GM19239 (cell line): ENCODE measurements at places on chromosomes 3 and 15.

- DNase-seq = no peak
These were observed 39.3 kb downstream of the PDHB start for GRCh38 chr3:58394339-58394738.

DNA sequence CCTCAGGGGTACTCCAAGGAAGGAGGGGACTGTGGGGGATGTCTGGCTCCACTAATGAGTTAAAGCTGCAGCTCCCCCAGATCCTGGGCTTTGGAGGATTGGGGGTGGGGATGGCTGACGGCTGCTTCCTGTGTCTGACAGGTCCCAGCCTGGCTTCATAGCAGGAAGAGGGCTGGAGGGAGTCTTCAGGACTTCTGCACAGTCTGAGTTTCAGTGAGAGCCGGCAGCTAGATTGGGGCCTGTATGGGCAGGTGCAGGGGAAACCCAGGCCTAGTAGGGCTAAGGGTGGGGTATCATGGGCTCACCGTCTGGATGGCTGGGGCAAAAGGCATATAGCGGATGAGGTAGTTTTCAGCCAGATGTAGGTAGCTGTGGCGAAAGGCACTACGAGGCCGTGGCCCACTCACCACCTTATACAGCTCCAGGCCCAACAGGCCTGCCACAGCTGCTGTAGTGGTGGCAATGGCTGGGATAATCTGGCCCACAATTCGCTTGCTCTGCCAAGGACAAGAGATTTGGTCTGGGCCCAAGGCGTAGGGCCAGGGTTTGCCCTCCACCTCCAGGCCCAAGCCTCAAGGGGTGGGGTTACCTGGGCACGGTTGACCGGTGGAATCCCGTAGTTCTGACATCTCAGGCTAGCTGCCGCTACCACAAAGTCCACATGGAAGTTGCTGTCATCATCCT, 4.5 kb downstream of the INKA1 start:
- no peak for DNase-seq

GRCh38 chr15:85480923-85481322, 100.5 kb downstream of the AKAP13 start:
- DNase-seq = no peak

GRCh38 chr15:32007355-32007960, 22.9 kb upstream of the CHRNA7 start:
- DNase-seq = no peak

DNA sequence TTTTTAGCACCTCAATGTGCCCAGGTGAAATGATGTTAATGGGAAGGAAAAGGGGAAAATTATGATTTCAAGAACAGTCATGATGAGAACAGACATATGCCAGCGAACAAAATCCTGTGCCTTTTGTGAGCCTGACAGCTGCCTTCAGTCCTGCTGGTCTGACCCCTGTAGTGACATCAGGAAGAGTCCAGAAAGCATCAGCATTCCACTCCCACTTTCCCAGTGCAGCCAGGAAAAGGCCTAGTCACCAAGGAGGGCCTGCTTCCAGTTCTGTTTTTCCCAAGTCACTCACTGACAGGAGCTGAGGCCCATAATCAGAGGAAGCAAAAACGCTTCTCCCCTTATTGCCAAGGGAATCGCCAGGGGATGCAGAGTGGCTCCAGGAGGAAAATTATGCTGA, 218.4 kb downstream of the ABHD5 start:
- DNase-seq = no peak

DNA sequence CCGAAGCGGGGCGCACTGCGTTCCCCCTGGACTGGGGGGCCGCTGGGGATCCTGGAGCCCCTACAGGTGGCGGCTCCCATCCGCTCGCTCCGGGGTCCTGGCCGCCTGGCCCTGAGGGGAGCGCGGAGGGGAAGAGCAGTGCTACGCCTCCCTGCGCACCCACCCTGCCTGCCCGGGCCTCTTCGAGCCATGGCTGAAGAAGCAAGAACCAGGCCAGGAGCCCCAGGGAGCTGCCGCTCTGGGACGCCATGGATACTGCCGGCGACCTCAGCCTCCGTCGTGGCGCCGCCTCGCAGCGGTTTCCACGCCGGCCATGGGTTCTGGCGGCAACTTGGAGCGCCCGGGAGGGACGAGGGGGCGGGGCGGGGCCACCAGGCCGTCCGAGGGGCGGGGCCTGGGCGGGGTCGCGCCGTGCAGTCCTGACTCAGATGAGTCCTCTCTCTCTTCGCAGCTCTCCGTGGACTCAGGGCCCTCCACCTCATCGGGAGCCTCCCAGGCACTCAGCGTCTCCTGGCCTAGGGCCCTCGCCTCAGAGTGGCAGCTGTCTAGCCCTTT, 50.9 kb downstream of the MYL3 start:
- DNase-seq = peak; percentile 36

GRCh38 chr3:47425959-47426358, 45.1 kb downstream of the PTPN23 start:
- no peak for DNase-seq

- no peak for DNase-seq
These were observed 210.8 kb downstream of the RPLP1 start for GRCh38 chr15:69663441-69663840.

DNA sequence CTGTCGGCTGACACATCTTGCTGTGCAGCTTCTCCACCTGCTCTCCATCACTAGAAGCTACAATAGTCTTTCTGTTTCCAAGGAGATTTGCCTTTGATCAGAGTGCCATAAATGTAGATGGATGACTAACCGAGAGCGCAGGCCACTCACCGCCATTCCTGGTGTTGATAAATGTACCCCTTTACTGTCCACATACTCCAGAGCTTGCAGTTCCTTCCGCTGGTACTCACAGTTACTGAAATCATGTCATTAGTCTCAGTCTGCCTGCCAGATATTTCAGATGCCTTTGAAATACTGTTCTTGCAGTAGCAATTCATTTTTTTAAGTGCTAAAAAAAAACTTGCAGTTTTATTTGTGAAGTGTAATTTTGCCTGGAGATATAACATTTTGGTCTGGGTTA, 72.3 kb downstream of the BLM start:
- DNase-seq = no peak
